ENCODE measurements at places on chromosomes 6 and 20.

DNA sequence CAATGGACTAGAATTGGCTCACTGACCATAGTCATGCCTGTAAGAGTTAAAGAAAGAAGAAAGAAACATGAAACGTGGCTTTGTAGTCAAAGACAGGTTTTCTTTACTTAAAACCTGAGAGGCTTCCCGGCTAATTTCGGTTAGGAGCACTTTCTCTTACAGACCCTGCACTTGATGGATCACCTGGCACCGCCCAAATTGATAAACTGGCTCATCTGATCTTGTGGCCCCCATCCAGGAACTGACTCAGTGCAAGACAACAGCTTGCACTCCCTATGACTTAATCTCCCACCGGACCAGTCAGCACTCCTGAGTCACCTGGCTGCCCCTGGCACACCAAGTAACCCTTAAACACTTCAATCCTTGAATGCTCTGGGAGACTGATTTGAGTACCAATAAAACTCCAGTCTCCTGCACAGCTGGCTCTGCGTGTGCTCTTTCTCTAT lies 12.3 kb downstream of the TMEM14B start:
- peak; percentile 57 for DNase-seq

GRCh38 chr6:149488815-149489214 lies 4.0 kb upstream of the ZC3H12D start:
- no peak for DNase-seq

- DNase-seq = peak; percentile 7
Measured at GRCh38 chr6:55176958-55177357, 2.6 kb downstream of the HCRTR2 start.

- no peak for DNase-seq
Measured at GRCh38 chr6:125945378-125946141, 11.0 kb upstream of the HINT3 start.

GRCh38 chr6:4671587-4672115 lies 104.6 kb upstream of the CDYL start:
- no peak for DNase-seq

GRCh38 chr20:58918621-58919020 lies 62.4 kb upstream of the NELFCD start:
- DNase-seq = no peak

DNA sequence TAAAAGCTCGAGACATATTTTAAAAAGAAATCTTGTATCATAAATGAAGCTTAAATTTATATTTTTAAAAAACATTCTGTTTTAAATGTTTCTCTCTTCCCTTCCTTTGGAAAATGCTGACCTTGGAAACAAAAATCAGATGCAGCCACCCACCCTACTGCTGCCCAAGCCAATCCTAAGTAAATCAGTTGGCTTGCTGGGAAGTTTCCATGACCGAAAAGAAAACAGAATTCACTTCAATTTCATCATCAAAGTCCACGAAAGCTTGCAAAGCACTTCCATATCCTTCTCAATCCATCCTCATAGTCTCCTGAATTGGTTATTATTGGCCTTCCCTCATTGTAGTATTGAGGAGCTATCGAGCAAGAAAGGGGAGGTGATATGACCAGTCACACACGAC lies 80.1 kb downstream of the PLCG1 start:
- no peak for DNase-seq

DNA sequence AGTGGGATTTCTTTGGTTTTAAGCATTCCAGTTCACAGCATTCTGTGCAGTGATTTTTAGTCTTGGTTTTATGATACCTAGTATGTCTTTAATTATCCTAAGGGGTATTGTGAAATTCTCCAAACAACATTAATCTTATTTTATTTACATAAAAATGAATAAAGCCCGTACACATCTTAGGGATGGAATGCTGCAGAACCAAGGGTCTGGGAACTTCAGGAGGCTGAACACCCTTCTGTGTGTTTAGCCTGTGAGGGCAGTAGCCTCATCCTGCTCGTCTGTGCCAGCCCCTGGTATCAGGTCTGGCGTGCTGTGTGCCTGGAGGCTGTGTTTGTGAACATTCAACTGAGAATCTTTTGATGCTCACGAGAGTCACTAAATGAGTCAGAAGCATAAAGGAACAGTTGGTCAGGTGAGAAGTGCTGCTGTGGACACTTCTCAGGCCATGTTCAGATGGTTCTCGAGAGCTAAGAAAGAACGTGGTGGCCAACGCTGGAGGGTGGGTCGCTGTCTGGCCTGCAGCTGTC lies 25.2 kb upstream of the C20orf204 start:
- DNase-seq = no peak

- DNase-seq = no peak
Measured at GRCh38 chr6:27441001-27441400, 31.9 kb downstream of the ZNF184 start.

DNA sequence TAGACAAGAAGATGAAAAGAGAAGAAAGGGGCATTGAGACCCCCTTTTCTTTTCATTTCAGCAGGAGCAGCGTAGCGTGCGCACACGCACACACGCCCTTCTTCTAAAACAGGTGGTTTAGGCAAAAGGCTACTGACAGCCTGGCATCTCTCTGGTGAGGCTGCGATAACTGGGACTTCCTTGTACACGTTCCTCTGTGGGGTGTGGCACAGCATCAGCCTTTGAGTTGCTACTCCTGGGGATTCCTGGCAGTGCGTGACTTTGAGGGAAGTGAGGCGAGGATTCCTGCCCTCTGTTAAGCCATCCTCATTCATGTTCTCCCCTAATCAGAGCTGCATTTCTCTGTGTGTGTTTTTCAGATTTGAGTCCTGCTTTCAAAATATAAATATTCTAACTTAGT lies 94.7 kb downstream of the TMEM170B start:
- DNase-seq = peak; percentile 74

GRCh38 chr6:149216459-149216858 lies 101.1 kb upstream of the TAB2 start:
- no peak for DNase-seq

DNA sequence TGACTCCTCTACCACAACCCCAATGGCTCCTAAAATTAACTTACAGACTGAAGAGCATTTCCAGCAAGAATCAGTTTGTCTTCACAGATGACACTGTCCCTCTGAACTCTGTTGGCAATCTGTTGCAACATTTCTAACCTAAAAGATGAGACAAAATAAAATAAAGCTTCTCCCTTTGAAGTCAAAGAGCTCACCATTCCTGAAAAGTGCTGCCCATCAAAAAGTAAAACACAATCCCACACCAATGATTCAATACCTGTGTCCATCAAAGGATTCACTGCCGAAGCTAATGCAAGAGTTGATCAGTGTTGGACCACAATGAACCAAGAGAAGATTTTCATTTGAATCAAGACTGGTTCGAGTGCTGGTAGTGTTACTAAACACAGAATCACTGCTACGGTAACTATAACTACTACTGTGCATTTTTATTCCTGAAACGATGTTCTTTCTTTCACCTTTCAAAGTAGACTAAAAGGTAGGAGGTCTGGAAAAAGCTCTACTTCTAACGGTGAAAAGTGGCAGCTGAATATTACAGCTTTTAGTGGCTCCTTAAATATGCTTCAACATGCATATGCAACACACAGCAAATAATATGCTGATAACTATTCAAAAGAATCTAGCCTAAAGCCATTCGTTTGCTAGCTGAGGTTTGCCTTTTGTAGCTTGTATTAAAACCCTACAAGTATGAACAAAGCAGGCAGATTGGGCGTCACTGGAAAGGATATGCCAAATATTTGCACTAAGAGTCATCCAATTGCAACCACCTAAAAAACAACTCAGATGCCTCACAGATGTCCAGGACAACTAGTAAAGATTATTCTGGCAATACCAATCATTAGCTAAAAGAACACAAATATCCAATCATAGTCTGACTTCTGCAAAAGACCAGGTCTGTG lies at the start of gene DST:
DST (minus strand) TSS at position 524 of the 896 bp plus-strand sequence.
- DNase-seq = no peak

DNA sequence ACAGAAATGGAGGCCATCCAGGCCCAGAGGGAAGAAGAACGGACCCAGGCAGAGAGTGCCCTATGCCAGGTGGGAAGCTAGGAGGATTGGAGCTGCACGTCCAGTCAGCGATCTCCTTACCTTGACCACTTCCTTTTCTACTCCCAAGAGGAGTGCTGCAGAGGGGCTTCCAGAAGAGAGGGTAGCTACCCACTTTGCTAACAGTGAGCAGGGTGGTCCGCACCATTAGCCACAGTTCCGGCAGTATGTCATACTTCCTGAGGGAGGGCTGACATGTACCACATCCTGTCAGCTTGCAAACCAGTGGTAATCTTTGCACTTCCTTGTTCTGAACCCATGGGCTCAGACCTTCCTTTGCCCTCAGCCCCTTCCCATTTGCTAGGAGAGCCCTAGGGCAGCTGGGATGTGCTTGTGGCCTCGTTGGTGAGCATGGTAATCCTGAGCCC lies 35.4 kb downstream of the CEP250 start:
- DNase-seq = no peak

- no peak for DNase-seq
Measured at GRCh38 chr6:116127771-116128493, 2.0 kb upstream of the COL10A1 start.

DNA sequence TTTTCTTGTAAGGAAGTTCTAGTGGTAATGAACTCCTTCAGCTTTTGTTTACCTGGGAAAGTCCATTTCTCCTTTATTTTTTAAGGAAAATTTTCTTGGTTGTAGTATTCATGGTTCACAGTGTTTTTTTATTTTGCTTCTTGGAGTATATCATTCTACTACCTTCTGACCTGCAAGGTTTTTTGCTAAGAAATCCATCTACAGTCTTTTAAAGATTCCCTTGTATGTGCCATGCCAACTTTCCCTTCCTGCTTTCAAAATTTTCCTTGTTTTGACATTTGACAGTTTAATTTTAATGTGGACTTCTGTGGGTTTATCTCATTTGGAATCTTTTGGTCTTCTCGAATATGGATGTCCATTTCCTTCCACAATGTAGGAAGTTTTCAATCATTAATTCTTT lies 855.6 kb downstream of the TBC1D32 start:
- DNase-seq = no peak

GRCh38 chr6:2942914-2943563 lies 28.3 kb downstream of the SERPINB6 start:
- DNase-seq = no peak

DNA sequence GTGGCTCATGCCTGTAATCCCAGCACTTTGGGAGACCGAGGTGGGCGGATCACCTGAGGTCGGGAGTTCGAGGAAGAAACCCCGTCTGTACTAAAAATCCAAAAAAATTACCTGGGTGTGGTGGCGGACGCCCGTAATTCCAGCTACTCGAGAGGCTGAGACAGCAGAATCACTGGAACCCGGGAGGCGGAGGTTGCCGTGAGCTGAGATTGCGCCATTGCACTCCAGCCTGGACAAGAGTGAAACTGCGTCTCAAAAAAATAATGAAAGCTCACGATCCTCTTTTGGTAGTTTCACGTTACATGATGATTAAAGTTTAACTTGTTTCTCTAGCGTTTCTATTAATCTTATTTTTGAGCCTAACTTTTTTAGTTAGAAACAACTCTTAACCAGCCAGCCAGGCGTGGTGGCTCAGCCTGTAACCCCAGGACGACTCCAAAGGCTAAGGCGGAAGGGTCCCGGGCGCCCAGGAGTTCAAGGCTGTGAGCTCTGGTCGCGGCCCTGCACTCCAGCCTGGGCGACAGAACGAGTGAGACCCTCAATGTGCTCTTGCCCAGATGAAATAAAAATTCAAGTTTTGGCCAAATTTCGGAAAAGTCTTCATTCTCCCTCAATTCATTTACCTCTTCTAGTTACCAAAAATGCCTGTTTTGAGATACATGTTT lies 1.2 kb upstream of the WRNIP1 start:
- DNase-seq = peak; percentile 13

DNA sequence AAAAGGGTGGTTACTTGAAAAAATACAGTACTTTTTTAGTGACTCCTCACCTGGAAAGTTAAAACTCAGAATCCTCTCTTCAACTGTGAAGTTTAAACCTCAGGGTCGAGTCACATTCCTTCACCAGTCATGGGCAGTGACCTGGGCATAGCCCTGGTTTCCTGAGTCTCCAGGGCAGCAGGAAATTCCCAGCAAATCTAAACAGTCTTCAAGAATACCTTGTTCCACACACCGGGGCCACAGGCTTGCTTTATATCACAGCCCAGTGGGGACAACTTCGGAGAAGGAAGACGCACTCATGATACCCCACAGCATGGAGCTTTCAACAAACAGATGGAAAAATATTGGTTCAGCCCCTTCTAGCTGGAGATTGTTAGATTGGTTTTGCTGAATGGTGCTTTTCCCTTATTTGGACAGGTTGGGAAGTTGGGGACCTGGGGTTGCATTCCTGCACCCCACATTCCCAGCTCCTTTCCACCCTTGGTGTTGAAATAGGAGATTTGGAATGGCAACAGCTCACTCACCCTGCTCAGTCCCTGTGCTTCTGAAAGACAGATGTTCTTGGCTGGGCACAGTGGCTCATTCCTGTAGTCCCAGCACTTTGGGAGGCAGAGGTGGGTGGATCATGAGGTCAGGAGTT lies 113.0 kb upstream of the TMEM170B start:
- DNase-seq = no peak

DNA sequence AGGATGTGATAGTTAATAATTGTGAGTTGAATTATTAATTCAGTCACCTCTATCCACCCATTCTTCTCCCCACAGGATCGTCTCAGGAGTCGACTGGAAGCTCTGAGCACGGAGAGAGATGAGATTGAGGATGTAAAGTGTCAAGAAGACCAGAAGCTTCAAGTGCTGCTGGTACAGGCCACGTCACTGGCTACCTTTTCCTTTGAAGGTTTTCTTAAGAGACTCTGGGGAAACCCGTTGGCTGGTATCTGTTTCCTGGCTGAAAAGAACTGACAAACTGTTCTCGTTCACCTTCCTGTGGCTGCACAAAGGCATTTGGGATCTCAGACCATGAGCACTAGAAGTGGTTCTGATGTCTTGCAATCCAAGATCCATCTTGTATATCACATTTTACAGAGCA lies 3.8 kb downstream of the TRIM15 start:
- no peak for DNase-seq

DNA sequence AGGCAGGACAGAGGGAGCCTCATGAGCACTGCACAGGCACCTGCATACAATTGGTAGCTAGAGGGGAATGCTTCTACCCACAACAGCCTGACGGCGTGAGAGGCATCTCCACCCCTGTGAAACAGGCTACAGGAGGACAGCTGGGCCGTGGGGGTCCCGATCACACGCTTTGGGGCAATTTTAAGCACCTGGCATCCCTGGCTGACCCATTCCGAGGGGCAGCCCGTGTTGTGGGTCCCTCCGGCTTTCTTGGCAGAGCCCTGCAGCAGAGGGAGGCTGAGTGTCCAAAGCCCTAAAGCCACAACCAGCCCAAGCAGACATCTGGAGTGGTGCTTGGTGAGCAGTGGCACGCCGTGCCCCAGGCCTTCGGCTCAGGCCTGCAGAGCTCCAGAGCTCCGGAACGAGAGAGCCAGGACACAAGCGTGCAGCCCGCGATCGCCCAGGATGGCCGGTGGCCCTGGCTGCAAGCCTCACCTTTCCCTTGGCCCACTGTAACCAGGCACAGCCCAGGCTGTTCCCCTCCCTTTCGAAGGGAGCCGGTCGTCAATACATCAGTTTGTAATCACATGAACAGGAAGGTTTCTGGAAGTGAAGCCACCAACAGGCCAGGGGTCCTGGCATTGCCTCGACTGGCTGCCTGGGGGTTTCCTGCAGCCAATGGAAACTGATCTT lies 81.4 kb downstream of the DLL1 start:
- no peak for DNase-seq
